HT1080 (cell line): ENCODE measurements at places on chromosomes 12 and 14. TPM values are rescaled to one million over a fixed set of nuclear protein-coding genes. Genes with fewer than 3 reads are reported as not detected.

Gene KRT78
- total RNA-seq: 0.13 TPM in 1 of 2 replicates, not detected in the other

Gene EFS
- total RNA-seq: not detected in 2 replicates

Gene RNASE3
- not detected in 2 replicates for total RNA-seq

Gene GPRC5A
- total RNA-seq: 19.8 and 21.7 TPM in 2 replicates

Gene SIRT4
- total RNA-seq: 0.40 and 1.6 TPM in 2 replicates

Gene GALNT9
- 0.30 TPM in 1 of 2 replicates, not detected in the other for total RNA-seq
